Diencephalon (tissue), 1 donor: ENCODE measurements at places on chromosomes 7 and 10. TPM values are rescaled to one million over a fixed set of nuclear protein-coding genes. Genes with fewer than 3 reads are reported as not detected.

GNA12 gene
- total RNA-seq, result 33.7 TPM

PRRT4 gene
- 7.2 TPM for total RNA-seq

ZCCHC24 gene
- total RNA-seq, result 15.2 TPM

PRSS2 gene
- not detected for total RNA-seq

PAX4 gene
- not detected for total RNA-seq

MEOX2 gene
- total RNA-seq, result 0.23 TPM

NPC1L1 gene
- not detected for total RNA-seq

XRCC2 gene
- 4.6 TPM for total RNA-seq

FGFBP3 gene
- total RNA-seq, result 21.7 TPM

CALML3 gene
- 0.69 TPM for total RNA-seq

DPYSL4 gene
- 50.3 TPM for total RNA-seq

CUBN gene
- total RNA-seq, result 3.5 TPM

SLC26A3 gene
- total RNA-seq, result not detected

COBL gene
- total RNA-seq, result 5.1 TPM

H2BK1 gene
- not detected for total RNA-seq

PLEKHS1 gene
- total RNA-seq, result not detected

OR9A2 gene
- 0.69 TPM for total RNA-seq

DGKB gene
- 45.2 TPM for total RNA-seq

GALNT17 gene
- 55.1 TPM for total RNA-seq

ZNF248 gene
- 56.1 TPM for total RNA-seq

DENND2A gene
- total RNA-seq, result 43.8 TPM

HHEX gene
- total RNA-seq, result 2.8 TPM
